ENCODE measurements at places on chromosomes 2 and 18.

DNA sequence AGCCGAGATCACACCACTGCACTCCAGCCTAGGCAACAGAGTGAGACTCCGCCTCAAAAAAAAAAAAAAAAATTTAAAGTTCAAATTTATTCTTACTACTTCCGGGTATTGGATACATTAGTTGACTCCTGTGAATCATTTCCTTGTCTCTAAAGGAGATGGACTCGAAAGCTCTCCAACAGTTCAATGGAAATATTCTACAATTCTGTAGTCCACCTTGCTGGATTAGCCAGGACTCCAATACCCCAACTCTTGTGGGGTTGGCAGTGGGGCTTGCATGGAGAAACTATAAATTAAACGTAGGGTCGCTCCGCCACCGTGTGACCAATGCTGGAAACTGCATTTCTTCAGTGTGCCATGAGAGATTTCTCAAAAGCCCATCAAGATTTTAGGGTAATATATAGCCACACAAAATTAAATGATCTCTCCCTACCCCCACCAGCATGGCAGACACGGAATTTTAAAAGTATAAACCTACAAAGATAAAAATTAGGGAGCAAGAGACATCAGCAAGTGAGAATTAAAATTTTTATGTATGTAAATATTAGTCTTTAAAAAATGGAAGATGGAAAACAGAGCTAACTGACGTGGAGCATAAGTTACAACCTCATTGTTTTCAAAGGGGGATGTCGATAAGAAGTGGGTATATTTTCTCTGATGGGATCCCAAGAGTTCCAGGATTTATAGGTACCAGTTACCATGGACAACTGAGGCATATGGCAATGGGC lies 27.8 kb upstream of the GAREM2 start:
- DNase-seq, result no peak

DNA sequence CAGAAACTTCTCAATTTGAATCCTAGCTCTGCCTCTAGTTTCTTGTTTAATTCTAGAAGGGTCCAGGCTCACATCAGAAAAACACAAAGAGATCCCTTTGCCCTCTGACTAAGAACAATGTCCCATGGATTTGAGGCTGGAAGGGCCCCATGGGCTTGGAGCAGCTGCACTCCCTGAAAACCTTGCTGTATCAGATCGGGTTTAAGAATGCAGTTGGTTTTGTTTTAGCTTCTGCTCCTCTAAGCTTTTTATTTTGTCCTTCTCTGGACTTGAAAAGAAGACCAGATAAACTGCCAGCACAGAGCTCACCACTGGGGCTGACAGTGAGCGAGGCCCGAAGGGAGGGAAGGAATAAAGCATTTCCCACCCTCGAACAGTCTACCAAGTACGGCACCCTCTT lies 69.2 kb upstream of the WIPF1 start:
- DNase-seq, result no peak

GRCh38 chr2:191029280-191029950 lies 15.4 kb upstream of the STAT1 start:
- no peak for DNase-seq

DNA sequence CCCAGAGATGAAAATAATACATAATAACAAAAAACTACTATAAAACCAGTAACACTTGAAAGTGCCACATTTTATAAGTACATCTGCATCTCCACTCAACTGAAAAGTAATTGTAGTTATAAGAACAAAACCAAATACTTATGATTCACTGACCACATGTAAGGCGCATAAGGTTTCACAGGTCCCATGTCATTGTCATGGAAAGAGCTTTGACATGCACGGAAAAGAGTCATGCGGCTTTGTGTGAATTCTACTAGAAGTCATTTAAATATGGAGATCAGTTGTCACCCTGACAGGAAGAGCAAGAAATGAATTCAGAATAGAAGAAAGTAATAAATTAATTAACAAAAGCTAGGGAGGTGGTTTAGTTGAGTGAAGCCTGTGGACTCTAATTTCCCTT lies 459.1 kb downstream of the CDH2 start:
- no peak for DNase-seq

DNA sequence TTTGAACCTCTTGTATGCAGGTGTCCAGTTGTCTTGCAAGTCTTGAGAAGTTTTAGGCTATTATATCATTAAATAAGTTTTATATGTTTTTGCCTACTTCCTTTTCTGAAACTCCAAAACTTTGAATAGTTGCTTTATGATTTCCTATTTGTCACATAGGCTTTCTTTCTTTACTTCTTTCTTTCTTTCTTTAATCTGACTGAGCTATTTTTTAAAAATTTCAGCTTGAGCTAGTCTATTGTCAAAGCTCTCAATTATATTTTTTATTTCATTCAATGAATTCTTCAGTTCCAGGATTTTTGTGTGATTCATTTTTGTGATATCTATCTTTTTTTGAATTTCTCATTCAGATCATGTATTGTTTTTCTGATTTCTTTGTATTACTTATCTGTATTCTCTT lies 102.1 kb upstream of the TMEM178A start:
- DNase-seq, result no peak

DNA sequence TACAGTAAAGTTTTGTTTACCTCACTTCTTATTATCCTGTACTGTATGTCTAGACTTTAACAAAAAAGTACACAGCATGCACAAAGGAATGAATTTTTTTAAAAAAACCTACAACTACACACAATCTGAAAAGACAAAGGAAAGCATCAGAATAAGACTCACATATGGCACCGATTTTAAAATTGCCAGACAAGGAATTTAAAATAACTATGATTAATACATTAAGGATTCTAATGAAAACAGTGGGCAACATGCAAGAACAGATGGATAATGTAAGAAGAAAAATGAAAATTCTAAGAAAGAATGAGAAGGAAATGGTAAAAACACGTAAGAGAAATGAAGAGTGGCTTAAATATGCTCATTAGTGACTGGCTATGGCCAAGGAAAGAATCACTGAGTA lies 638.2 kb downstream of the FBXO15 start:
- DNase-seq, result no peak

DNA sequence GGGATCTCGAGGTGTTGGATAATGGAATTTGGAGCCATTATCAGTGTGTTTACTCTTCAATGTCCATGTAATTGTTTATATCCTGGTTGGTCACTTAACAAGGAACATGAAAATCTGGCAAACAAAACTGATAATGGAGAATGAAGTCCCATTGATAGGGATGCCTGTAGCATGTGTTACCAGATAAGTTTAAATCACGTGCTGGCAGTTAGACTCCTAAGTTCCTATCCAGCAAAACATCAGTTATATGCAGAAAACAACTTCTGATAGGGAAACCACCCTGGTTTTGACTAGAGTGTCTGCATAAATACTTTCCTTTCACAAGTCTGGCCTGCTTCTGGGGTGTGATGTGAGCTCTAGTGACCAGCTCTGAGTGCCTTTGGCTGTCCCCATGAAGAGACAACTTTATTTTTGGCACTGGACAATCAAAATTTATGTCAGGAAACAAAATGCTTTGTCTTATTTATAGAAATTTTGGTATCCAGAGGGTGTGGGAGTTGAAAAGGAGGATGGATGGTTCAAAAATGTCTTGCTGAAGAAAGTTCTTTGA lies 82.0 kb downstream of the FHOD3 start:
- no peak for DNase-seq

GRCh38 chr2:179417436-179417949 lies 152.9 kb upstream of the SESTD1 start:
- DNase-seq, result no peak

GRCh38 chr2:120014226-120014980 lies 1.5 kb downstream of the EPB41L5 start:
- no peak for DNase-seq

DNA sequence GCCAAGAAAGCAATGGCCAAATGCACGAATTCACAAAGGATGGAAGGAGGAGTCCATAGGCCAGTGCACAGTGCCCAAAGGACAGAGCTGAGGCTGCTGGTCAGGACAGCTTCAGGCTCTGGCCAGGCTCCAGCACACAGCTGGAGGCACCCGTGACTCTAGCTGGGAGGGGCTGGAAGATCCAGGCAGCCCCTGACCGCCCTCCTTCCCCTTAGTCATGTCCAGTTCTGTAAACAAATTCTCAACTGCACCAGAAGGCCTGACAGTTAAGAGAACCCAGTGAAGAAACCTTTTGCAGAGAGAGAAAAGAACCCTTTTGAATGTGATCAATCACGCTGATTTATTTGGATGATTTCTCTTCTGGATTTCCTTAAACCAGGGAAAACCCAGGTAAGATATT lies 7.7 kb upstream of the YWHAQ start:
- DNase-seq, result peak; percentile 31

DNA sequence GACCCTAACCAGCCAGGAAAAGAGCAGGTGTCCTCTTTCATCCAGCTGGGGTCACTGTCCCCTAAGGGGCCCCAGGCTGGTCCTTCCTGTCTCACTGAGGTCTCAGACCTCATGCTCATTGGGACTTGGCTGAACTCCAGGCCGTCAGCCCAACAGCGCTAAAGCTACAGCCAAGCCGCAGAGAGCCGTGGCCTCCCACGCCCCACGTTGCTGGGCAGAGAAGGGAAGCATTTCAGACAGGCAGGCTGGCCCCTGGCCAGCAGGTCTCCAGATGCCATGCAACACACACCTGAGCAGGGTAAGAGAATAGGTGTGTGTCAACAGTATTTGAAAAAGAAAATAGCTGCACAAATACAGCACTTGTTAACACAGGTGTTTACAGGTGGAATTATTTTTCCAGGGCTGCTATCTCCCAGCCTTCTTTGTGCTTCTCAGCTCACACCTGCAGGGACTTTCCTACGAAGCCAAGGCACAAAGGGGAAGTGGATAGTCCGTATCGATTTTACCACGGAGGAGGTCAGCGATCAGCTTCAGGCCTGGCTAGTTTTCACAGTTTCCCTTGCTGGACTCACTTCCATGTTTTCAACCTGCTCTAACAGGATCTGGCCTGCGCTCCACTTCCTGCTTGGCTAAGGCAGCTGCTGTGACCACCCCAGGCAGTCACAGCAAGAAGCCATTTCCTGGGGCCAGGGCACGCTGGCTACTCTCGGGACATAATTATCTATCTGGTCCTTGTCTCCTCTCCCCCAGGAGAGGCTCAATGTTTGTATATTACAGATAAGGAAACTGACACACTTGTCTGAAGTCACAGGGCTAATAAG lies 156.1 kb upstream of the ID2 start:
- DNase-seq, result no peak

DNA sequence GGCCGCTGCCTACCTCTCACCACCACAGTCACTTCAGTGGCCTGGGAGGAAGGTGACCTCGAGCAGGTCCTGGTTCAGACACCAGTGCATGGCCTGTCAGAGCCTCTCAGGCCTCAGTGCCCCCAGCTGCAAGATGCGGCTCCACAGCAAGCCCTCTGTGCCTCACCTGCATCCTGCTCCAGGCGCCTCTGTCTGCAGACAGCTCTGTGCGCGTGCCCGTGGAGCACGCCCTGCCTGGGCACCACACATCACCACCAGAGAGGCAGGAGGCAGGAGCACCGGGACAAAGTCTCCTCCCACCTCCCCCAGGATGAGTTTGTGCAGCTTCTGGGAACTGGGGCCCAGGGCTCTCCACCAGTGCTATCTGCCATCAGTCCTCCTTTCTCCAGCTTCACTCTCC lies 98.7 kb downstream of the TFCP2L1 start:
- DNase-seq, result no peak

DNA sequence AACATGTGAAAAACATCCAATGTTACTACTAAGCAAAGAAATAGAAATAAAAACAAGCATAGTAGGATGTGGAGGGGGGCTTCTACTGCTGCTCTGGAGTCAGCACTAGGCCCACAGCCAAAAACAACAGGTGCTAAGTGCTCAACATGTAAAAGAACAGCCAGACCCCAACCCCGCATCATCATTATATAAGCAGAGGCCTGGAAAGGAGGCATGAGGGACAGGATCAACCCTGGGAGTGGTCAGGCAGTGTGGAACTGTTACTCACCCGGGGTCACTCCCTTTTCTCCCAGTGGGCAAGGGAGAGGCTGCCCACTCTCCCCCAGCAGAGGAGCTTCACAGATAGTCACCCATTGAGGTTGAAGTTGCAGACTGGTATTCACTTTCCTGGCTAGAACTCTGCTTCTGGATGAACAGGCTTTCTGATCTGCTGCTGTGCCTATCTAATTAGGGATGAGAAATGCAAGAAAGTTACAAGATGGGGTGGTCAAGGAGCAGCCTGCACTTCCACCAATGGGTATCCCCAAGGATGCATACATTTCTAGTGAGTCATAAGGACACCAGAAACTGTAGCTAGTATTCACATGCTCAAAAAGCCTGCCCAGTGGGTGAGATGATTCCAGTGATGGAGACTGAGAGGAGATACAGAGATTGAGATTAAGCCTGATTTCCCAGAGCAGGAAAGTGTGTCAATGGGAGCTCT lies 480.1 kb upstream of the TCF4 start:
- DNase-seq, result no peak

- no peak for DNase-seq
Measured at GRCh38 chr2:106342831-106343251, 125.4 kb downstream of the RGPD3 start.

DNA sequence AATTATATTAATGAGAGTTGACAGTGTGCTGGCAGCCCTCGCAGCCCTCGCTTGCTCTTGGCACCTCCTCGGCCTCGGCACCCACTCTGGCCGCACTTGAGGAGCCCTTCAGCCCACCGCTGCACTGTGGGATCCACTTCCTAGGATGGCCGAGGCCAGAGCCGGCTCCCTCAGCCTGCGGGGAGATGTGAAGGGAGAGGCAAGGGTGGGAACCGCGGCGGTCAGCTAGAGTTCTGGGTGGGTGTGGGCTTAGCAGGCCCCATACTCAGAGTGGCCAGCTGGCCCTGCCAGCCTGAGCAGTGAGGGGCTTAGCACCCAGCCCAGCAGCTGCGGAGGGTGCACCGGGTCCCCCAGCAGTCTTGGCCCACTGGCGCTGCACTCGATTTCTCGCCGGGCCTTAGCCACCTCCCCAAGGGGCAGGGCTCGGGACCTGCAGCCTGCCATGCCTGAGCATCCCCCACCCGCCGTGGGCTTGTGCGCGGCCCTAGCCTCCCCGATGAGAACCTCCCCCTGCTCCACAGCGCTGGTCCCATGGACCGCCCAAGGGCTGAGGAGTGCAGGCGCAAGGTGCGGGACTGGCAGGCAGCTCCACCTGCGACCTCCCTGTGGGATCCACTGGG lies 68.2 kb upstream of the LRRTM4 start:
- no peak for DNase-seq

DNA sequence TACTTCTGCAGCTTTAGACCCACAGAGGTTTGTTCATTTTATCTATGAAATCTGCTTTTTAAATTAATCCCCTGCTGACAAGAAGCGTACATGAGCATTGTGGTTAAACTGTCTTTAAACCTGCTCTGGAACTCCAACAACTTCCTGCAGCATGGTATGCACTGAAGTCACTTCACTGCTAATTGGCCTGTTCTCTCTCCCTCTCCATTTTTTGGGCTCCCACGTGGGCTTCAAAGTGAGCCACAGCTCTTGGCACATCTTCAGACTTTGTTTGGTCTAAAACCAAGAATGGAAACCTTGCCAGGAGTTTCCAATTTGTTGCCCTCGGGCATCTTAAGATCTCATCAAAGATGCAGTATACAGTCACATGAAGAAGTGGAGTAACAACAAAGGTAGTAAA lies 311.4 kb downstream of the LRRTM1 start:
- DNase-seq, result no peak

GRCh38 chr2:121001641-121002040 lies 266.0 kb downstream of the GLI2 start:
- no peak for DNase-seq

- DNase-seq, result no peak
Measured at GRCh38 chr18:45785134-45785533, 40.3 kb upstream of the SIGLEC15 start.

- no peak for DNase-seq
Measured at GRCh38 chr2:178227187-178227586, 32.9 kb downstream of the OSBPL6 start.

Measured in GOT3 (cell line).